Gastrocnemius medialis (tissue), 4 donors: ENCODE measurements at places on chromosomes 1 and 21. TPM values are rescaled to one million over a fixed set of nuclear protein-coding genes. Genes with fewer than 3 reads are reported as not detected.

- no peak overlapping the region for H3K27ac ChIP-seq
- DNase-seq = no peak
- no peak overlapping the region for H3K4me3 ChIP-seq
- no peaks in the 10 kb centered on the region for H3K27me3 ChIP-seq
Observed at GRCh38 chr1:53270107-53270506, 31.8 kb upstream of the MAGOH start.

DNA sequence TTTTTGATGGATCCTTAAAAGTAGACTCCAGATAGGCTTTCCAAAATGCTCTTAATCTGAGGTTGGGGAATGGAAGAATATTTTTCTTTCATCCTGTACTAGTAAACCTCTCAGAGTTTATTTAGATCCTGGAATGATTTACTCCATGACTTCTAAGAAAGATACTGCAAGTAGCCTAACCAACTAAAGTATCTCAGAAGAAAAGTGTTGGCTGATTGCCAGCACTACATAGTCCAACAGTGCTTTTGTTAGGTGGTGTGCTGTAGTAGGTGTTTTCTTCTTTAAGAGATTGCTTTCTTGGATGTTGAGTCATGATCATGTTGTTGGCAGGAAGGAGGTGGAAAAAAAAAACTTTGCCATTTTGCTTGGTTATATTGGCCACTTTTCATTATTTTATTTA, 119.8 kb downstream of the OSBPL9 start:
- peak overlapping the region; percentile 21 for H3K4me3 ChIP-seq
- H3K4me1 ChIP-seq = peaks cover 69% of the 10 kb centered on the region
- H3K27ac ChIP-seq = peak overlapping the region; percentile 77
- no peaks in the 10 kb centered on the region for H3K27me3 ChIP-seq

DNA sequence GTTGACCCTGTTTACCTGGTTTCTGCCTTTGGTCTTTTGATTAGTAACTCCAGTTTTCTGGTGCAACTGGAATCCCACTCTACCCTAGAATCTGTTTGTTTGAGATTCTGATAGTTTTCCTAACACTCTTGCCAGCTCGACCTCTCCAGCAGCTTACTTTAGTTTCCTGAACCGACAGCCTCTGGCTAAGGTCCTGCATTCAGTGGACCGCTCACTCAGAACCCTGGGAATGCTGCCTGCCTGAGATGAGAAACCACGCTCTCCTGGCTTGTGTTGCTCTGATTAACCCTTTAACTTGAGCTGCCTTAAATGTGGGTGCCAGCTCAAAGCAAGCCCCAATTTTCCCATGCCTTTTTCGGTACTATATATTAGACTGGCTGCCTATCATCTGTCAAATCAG, 45.3 kb upstream of the SIPA1L2 start:
- DNase-seq = no peak
- no peak overlapping the region for H3K4me3 ChIP-seq
- H3K36me3 ChIP-seq = no peaks in the 10 kb centered on the region
- H3K27me3 ChIP-seq = no peaks in the 10 kb centered on the region

GRCh38 chr1:90856463-90857007, 139.4 kb upstream of the BARHL2 start:
- DNase-seq = no peak
- no peaks in the 10 kb centered on the region for H3K36me3 ChIP-seq

DNA sequence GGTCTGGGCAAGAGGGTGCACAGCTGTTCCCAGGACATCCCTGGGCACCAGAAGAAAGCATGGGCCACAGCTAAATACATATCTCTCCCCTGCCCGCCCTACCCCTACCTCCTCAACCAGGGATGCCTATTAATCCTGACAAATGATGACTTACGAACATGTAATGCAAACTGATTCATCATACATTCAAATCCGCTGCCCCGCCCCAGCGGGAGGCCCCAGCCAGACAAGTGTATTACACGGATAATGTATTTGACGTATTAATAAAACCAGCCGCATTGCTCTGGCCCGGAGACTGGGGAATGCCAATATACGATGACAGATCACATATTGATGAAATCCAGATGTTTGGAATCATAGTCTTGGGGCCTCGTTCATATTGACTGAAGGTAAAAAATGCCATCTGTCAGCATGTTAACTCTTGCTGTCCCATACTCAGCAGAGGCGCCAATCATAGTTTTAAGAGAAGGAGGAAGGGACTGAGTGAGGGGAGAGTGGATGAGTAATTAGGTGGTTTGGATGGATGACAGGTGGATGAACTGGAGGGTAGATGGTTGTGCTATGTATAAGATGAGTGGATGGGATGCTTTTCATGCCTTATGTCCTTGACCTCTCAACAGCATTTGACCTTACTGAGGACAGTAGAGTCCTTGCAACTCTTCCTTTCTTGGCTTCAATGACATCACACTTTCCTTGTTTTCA, 68.2 kb downstream of the TMEM53 start:
- H3K27me3 ChIP-seq = no peaks in the 10 kb centered on the region
- H3K4me1 ChIP-seq = peaks cover 12% of the 10 kb centered on the region
- H3K4me3 ChIP-seq = no peak overlapping the region
- H3K36me3 ChIP-seq = no peaks in the 10 kb centered on the region
- H3K27ac ChIP-seq = no peak overlapping the region

DNA sequence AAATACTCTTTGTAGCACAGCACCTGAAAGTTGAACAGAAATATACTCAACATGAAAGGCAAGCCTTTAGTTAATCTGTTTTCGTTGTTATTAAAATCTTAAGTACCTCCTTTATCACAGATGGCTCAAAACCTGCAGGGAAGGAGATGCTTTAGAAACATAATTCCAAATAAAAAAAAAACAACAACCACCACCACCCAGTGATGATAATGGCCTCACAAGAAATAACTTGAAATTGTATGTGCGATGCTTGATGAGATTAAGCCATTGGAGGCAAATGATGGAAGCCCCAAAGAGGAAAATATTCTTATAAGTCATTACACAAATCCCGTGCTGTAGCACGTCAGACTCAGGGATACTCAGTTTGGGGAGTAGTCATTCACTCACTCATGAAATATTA, 24.9 kb upstream of the ZBTB40 start:
- H3K27ac ChIP-seq = no peak overlapping the region
- no peaks in the 10 kb centered on the region for H3K4me1 ChIP-seq

- peak overlapping the region; percentile 31 for H3K4me3 ChIP-seq
- peak; percentile 79 for DNase-seq
- no peaks in the 10 kb centered on the region for H3K27me3 ChIP-seq
- peaks cover 42% of the 10 kb centered on the region for H3K4me1 ChIP-seq
- H3K27ac ChIP-seq = peak overlapping the region; percentile 77
Observed at GRCh38 chr1:244214009-244214967, 163.2 kb downstream of the ZBTB18 start.

- no peaks in the 10 kb centered on the region for H3K36me3 ChIP-seq
- H3K27ac ChIP-seq = no peak overlapping the region
- H3K4me3 ChIP-seq = no peak overlapping the region
- no peaks in the 10 kb centered on the region for H3K4me1 ChIP-seq
- peak; percentile 23 for DNase-seq
Observed at GRCh38 chr1:207579436-207579799, 65.5 kb upstream of the CR1L start.

DNA sequence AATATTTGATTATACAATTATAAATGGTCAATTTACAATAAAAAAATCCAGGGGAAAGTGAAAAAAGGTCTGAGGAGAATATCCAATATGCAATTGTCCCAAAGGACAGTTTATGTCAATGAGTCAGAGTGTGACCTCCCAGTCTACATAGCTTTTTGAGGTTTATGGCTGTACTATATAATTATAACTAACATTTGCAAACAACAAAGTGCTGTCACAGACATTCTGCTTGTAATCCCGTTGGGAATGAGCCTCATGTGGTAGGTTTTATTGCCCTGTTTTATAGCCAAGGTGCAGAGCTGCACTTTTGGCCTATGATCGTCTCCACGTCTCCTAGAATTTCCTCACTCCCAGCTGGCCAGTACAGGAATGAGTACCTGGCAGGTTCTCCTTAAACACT, 103.8 kb downstream of the ADSS2 start:
- H3K4me1 ChIP-seq = peaks cover 3% of the 10 kb centered on the region
- H3K4me3 ChIP-seq = no peak overlapping the region
- no peak for DNase-seq
- no peak overlapping the region for H3K27ac ChIP-seq

- no peak for DNase-seq
- H3K4me1 ChIP-seq = no peaks in the 10 kb centered on the region
- no peak overlapping the region for H3K27ac ChIP-seq
- no peak overlapping the region for H3K4me3 ChIP-seq
- no peaks in the 10 kb centered on the region for H3K36me3 ChIP-seq
Observed at GRCh38 chr1:32774950-32775634, 42.1 kb downstream of the YARS1 start.

DNA sequence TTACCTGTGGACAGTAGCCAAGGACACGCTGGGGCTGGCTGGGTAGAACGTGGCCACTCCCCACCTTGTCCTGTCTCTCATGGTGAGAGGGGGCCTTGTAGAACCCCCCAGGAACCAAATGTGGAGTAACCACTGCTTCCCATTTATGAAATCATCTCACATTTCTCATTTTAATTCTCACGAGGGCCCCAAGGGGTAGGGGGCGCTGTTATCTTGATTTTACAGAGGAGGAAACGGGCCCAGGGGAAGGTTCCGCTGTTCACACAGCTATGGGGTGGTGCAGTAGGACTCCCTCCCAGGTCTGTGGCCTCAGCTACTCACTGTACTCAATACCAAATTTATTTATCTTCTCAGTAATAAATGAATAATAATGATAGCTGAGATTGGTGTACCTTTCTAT, 5.5 kb downstream of the SMPDL3B start:
- H3K4me1 ChIP-seq = no peaks in the 10 kb centered on the region
- H3K27ac ChIP-seq = no peak overlapping the region

Gene GBP7
- not detected for total RNA-seq

Gene C4BPA
- not detected for total RNA-seq

Gene TCP10L
- total RNA-seq = 0.31 TPM

Gene KCNJ10
- total RNA-seq = not detected
